ENCODE measurements at places on chromosomes 11 and 22.

DNA sequence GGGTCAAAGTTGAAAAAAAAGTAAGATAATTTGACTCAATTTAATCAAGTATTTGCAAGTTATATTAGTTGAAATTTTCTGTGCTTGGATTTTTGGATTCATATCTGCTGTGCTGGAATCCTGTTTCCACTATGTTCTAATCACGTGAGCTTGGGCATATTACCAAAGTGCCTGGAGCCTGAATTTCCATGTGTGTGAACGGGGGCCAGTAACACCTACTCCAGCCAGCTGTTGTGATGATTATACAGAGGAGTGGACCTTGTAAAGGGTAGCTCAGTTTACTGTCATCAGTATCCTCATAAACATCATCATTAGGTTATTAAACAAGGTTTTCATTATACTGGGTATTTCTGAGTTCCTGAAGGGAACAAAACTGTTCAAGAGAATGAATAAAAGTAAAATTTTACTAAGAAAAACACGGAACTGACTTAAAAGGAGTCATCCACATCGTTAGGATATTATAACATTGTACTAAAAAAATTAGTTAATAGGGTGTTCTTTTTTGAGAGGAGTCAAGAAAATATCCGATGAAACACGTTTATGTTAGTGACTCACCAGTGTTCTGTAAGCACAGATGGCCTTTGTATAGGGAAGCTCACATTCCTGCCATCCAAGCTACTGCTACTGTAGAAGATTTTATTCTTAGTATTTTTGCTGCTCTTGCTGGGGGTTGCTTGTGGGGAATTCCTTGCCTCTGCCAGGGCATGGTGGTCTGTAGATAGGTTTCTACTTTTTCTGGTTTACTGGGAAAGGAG is 144.1 kb downstream of the ARHGAP42 start:
- no peak for DNase-seq

DNA sequence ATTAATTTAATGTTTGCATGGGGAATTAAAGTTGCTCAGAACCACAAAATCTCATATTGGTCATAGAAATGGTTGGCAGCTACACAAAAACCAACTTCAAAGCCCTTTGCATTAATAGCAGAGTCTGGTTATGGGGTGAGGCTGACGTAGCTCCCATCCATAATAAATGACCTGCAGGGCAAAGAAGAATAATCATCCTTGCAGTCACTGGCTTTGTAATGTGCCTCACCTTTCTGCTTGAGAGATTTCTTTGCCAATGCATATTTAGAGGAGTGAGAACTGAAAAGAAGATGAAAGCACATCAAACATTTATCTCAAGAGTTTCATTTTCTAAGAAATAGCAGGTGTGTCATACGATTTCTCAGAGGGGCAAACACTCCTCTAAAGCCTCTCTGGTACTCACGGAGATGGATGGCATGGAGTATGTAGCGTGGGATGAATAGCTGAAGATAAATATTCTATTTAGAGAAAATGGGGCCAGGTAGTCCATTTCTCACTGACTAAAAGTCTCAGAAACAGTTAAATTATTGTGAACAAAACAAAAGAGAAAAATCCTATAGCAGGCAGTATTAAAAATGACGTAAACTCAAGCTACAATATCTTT is 1491.9 kb downstream of the FAM181B start:
- no peak for DNase-seq

DNA sequence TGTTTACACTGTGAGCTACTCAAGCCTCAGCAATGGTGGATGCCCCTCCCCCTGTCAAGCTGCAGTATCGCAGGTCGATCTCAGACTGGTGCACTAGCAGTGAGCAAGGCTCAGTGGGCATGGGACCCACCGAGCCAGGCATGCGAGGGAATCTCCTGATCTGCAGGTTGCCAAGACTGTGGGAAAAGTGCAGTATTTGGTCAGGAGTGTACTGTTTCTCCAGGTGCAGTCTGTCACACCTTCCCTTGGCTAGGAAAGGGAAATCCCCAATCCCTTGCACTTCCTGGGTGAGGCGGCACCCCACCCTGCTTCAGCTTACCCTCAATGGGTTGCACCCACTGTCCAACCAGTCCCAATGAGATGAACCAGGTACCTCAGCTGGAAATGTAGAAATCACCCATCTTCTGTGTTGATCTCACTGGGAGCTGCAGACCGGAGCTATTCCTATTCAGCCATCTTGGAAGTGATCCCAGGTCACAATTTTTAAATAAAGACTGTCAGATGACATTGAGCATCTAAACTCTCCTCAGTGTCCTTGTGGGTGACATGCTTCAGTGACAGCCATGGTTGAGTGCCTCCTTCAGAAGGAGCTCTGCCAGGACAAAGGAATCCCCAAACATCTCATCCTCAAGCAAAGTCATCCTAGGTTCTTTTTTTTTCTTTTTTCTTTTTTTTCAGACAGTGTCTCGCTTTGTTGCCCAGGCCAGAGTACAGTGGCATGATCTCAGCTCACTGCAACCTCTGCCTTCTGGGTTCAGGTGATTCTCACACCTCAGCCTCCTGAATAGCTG is 10.8 kb downstream of the SLC22A24 start:
- DNase-seq = no peak

DNA sequence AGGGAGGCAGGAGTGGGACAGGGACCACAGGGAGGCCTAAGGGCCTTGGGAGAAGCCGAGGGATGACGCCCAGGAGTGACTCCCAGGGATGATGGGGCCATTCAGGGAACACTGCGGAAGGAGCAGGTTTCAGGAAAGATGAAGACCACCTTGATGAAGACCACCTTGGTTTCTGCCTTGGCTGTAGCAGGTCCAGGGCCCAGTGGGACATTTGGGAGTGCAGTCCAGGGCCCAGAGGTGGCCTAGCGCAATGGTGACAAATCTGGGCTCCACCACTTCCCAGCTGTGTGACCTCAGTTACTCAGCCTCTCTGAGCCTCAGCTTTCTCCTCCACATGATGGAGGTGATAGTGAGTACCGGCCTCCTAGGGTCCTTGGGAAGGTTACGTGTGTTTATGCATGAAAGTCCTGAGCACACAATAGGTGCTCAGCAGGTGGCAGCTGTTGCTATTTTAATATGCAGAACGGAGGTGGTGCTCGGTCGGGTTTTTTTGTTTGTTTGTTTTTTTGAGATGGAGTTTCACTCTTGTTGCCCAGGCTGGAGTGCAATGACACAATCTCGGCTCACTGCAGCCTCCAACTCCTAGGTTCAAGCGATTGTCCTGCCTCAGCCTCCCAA is 770 bp downstream of the TSGA10IP start:
- no peak for DNase-seq

GRCh38 chr11:114353443-114353842 is 46.9 kb downstream of the C11orf71 start:
- no peak for DNase-seq

DNA sequence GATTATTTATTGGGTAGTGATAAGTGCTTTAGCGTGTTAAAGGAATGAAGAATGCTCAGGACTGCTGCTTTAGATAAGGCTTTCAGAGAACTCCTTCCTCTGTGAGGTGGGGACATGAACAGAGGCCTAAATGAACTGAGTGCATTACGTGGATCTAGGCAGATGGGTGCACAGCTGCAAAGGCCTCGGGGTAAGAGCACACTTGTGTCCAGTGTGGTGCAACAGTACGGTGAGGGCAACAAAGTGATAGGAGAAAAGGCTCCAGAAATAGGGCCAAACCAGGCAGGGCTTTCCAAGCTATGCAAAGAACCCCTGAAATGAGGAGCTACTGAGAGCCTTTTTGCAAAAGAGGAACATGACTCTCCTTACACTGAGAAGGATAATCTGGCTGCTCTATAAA is 45.3 kb upstream of the ARHGAP32 start:
- DNase-seq = no peak

DNA sequence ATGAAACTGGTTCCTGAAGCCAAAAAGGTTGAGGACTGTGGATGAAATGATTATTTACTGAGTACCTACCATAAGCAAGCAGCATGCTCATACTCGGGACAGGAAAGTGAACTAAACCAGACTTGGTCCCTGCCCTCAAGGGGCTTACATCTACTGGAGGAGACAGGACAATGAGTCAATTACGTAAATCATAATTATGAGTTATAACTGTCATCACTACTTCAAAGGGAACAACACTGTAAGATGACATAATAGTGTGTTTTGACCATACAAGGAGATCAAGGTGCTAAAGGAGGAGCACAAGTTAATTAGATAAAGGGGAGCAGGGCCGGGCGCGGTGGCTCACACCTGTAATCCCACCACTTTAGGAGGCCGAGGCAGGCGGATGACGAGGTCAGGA is 2.5 kb downstream of the FAM227A start:
- DNase-seq = no peak

DNA sequence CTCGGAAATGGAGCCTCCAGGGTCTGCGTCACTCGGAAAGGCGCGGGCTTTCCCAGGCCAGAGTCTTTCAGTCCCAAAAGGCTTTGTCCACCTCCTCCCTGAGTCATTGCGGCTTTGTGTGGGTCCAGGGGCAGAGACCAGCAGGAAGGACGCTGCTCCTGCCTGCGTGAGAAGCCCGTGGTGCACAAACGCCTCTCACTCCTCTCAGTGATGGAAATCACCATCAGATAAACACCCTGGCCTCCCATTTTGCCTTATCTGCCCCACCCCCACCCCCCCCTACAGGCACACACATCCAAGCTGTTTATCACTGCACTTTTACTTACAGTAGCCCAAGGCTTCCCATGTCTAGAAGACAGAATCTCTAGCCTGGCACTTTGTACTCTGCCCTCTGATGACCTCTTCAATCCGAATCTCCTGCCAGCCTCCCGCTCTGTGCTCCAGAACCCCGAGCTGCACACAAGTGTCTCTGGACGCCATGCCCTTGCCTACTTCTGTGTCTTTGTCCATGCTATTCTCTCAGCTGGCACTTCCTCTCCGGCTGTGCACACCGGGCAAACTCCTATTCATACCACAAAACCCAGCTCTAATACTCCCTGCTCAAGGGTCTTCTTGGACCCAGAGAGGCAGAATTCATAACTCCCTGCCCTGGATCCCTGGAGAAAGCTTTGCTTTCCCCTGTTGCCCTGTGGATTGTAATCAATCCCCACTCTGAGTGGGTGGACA is 954.6 kb downstream of the TBC1D22A start:
- DNase-seq = no peak

DNA sequence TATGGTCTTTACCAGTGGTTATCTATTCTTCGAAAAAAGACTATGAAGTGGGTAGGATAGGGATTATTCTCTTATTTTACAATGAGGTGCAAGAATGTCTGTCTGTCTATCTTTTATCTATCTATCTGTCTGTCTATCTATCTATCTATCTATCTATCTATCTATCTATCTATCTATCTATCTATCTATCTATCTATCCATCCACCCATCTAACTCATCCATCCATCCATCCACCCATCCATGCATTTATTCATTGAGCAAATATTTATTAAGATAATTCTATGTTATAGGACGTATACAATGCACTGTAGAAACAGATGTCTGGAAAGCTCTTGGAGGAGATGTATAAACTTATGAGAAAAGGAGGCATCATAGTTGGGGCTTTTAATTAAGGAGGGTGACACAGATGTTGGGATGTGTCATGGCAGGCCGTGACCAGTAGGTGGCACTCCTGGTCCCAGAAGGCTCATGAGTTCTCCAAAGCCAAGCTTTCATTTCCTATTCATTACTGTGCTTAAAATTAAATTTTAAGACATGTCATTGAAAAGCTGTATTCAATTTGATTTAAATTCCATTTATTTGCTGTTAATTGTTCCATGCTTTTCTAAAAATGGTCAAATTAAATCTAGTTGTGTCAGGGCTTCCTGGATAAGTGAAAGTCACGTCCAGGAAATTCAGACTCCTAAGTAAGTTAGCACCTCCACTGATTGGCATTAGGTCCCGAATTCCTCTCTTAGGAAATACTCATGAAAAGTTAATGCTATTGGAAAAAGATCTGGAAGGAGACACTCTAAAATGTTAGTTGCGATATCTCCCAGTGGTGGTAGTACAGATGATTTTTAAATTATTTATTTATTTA is 19.0 kb upstream of the E2F8 start:
- peak; percentile 40 for DNase-seq

- DNase-seq = no peak
Observed at GRCh38 chr22:33005476-33005875, 52.7 kb downstream of the SYN3 start.

- DNase-seq = no peak
Observed at GRCh38 chr11:29159552-29160465, 857.0 kb downstream of the KCNA4 start.

- no peak for DNase-seq
Observed at GRCh38 chr22:24973872-24974271, 21.4 kb downstream of the KIAA1671 start.

GRCh38 chr11:116696381-116696941 is 76.3 kb downstream of the BUD13 start:
- DNase-seq = no peak

DNA sequence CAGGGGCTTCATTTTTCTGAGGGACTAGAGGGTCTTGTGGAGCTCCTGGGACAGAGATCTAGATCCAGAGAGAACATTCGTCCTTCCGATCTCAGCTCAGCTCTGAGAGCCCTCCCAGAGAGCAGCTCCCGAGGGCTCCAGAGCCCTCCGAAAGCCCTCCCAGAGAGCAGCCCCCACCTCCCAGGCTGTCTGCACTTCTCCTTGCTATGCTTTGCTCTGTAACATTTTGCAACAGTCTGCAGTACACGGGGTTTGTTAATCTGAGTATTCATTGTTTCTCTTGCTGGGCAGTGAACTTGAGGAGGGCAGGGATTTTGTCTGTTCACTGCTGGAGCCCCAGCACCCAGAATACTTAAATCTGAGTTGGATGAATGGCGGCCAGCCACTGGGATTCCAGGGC is 2.6 kb downstream of the GGA1 start:
- DNase-seq = no peak

- DNase-seq = no peak
Observed at GRCh38 chr11:96373826-96374225, 15.9 kb downstream of the CCDC82 start.

DNA sequence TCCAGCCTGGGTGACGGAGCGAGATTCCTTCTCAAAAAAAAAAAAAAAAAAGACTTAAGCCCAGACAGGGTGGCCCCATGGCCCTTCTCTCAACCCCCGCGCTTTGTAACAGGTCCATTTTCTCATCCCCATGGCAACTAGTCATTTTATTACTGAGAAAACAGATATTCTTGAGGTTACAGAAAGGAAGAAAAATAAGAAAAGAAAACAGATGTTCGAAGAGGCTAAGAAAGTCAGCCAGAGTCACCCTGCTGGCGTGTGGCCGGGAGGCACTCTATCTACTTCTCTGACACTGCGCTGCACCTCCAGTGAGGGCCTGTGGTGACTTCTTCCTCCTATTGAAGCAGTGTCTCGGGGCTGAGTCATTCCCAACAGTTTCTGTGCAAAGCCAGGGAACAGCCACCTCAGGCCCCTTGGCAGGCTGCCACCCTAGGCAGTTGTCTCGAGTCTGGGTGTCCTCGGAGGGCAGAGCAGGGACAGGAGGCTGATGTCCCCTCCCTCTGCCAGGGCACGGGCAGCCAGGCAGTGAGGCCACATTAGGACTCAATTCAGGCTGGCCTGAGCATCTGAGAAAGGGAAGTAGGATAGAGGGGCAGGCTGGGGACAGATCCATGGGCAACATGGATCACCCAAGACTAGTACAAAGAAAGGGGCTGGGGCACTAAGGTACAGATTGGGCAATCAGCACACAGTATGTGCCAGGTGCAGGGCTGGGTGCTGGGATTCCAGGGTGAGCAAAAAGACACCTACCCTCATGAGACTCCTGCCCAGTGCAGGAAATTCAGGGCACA is 16.4 kb upstream of the SYVN1 start:
- DNase-seq = no peak

Data from stimulated activated CD4-positive, alpha-beta T cell treated with anti-CD3 and anti-CD28 coated beads, Interleukin-15, amount 100 ng/mL, for 1 hour (primary cell).